Activated T-helper 1 cell treated with Interleukin-2 at 50 U/mL for 16 hours (primary cell): ENCODE measurements at places on chromosomes 1 and 21.
A peak's percentile ranks its signal among the peaks of the same experiment; 100 is the strongest.

DNA sequence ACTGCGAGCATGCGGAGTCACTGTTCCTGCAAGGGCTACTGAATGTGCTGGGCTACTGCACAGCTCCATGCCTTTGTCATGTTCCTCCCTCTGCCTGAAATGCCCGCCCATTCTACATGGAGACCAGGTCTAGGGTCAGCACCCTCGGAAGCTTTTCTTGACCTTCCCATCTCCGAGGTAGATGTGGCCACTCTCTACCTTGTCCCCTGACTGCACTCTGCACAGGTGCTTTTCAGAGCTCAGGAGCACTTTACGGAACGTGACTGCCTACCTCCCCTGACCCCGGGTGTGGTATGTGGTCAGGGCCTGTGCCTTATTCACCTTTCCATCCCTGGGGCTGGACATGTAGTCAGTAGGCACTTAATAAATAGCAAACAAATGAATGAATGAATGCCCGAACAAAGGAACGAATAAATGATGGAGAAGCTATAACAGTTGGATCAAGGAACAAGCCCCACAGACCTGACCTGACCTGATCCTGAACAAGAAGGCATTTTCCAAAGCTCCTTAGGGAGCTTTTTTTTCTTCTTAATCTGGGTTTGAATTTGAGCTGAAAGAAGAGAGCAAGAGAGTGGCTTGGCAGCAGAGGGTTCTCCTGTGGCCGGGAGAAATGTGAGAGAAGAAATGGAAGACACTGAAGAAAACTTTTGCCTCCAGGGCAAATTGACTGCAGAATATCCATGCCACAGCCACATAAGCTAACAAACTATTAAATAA lies 7.9 kb downstream of the RD3 start:
- no peak for DNase-seq

- no peak for DNase-seq
These were observed 997 bp upstream of the PTPN7 start for GRCh38 chr1:202161151-202162046.

GRCh38 chr1:110594456-110595352 lies 11.5 kb downstream of the KCNA2 start:
- DNase-seq = no peak

GRCh38 chr1:247054992-247055415 lies 23.6 kb downstream of the ZNF670 start:
- no peak for DNase-seq

DNA sequence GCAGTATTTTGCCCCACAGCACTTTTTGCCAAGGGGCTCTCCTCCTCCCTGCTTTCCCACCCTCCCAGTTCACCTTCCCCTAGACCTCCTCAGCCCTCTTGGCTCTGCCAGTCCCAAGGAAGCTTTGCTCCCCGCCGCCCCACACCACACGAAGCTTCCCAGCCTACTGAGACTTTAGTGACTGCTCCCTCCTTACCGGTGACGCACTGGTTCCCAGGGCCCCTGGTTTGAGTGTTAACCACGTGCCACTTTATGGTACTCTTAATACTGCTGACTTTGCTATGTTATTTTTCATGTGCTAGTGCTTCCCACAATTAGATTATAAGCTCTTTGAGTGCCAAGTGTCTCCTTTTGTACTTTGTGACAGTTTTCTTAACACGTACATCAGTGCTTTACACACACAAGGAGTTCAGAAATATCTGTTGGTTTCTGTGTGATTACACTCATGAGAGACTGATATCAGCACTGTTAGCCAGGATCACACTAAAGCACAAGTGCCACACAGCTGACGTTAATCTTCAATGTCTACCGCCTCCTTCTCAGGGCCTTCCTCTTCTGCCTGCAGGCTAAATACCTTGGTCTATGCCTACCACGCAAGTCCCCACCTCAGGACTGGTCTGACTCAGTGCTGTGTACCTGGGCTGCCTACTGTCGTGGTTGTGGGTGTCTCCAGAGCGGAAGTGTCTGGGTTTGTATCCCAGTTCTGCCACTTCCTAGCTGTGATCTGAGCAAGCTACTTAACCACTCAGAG lies 61.0 kb downstream of the DNTTIP2 start:
- DNase-seq = peak; percentile 16

GRCh38 chr1:85605484-85606413 lies 25.2 kb downstream of the CCN1 start:
- no peak for DNase-seq

GRCh38 chr1:16137890-16138467 lies 17.9 kb downstream of the EPHA2 start:
- DNase-seq = no peak

GRCh38 chr1:220137019-220137786 lies 43.3 kb downstream of the IARS2 start:
- no peak for DNase-seq

DNA sequence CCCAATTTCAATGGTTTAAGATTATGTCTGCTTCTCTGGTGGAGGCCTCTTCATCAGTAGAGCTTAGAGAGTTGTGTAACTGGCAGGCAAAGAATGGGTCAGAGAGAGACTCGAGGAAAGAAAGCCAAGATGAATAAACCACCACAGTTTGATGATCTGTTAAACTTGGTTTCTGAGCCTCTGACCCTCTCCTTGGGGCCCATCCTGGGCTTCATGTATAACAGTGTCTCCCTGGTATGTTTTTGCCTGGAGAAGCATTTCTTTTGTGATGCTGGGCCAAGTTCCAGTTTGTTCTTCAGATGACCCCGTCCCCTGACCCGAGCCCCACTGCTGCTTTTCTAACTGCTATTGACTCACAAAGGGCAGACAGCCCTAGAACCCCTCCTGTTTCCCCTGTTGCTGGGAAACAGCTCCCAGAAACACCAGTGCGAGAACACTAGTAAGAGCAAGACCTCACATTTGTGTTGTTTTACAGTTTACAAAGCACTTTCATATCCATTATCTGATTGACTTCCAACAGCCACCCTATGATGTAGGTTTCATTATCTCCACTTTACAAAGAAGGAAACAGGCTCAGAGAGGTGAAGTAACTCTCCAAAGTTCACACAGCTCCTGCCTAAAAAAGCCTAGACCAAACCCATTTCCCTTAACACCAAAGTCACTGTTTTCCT lies 9.0 kb downstream of the CD2 start:
- no peak for DNase-seq

DNA sequence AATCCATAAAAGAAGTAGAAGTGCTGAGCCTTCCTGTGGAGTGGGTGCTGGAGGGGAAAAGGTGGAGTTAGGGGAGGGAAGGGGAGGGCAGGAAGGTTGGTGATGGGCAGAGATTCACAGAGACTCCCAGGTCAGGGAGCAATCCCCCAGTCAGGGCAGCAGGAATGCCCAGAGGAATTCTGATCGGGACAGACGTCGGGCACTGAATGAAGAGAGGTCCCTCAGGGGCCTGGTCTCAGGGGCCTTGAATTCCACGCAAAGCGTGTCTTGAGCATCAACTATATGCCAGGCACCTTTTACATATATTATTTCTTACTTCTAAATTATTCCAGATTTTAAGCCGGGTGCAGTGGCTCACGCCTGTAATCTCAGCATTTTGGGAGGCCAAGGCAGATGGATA lies 7.2 kb upstream of the PADI1 start:
- DNase-seq = no peak

- no peak for DNase-seq
These were observed 75.5 kb downstream of the FOXD2 start for GRCh38 chr1:47513393-47513792.

- DNase-seq = no peak
These were observed 53.0 kb downstream of the GPR161 start for GRCh38 chr1:168083456-168084325.

- no peak for DNase-seq
These were observed 39.7 kb downstream of the LACTBL1 start for GRCh38 chr1:22932803-22933470.

- no peak for DNase-seq
These were observed 330.3 kb downstream of the ZNF326 start for GRCh38 chr1:90325168-90325567.

- DNase-seq = no peak
These were observed 6.8 kb upstream of the PARK7 start for GRCh38 chr1:7954683-7955082.

- DNase-seq = no peak
These were observed 89.5 kb downstream of the NEK7 start for GRCh38 chr1:198246337-198246736.

GRCh38 chr1:1132042-1132950 lies 16.4 kb upstream of the C1orf159 start:
- no peak for DNase-seq

DNA sequence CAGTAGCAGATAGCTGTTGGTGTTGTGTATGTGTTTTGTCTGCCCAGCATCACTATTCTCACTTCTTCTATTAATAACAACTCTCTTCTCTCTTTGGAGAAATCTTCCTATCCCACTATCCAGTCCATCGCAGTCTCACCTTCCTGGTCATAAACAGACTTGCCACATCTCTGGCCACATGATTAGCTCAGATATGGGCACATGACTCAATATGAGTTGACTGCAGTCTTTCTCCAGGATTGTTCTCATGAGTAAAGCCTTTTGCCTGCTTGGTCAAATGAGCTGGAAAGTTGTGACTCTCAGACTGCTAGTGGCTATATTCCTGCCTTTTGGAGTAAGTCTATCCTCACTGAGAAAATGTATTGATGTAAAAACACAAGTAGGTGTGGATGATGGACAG lies 32.9 kb upstream of the TADA1 start:
- no peak for DNase-seq

GRCh38 chr1:216205176-216205575 lies 218.1 kb downstream of the USH2A start:
- DNase-seq = no peak

GRCh38 chr1:18486195-18486594 lies 5.5 kb downstream of the KLHDC7A start:
- no peak for DNase-seq

DNA sequence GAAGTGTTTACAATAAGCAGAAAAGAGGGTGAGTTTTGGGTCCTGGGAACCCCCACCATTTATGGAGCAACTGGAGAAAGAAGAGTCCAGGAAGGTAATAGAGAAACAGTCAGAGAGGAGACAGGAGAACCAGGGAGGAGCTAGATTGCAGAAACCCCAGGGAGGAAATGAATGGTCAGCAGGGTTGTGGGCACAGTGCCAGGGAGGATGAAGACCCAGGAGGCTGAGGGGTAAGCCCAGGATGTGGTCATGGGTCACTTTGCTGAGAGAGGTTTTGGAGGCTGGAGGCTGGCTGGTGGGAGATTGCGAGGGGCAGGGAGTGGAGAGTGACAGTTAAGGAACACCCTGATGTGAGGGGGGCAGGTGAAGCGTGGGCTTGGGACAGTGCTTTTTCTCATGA lies 169.9 kb upstream of the CSF3R start:
- no peak for DNase-seq

- DNase-seq = no peak
These were observed 68.6 kb downstream of the RPAP2 start for GRCh38 chr1:92367496-92367895.

DNA sequence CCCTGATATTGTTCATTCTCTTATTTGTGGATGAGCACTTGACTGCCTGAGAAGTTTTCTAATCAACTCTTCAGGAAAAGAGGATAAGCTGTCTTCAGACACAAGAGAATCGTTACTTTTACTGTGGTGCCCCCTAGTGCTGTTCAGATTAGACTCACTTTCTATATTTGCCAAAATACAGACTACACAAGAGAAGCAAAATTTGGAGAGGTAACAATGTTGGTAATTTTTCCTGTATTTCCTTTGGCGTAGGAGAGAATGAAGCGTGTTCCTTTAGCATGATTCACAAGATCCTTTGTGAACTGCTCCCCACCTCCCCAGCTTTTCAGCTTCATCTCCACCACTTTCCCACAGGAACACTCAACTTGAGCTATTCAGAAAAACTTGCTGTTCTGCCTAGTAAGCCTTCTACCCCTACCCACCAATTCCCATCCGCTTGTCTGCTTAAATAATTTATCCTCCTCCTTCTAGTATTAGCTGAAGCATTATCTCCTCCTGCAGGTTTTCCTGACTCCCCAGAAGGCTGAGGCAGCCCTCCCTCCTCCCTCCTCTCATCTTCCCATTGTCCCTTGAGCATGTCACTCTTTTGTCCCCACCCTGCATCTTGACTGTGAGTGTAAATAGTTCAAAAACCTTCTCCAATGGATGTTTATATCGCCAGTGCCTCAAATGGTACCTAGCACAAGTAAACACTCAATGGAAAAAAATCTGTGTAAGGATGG lies 4.5 kb downstream of the TNFSF4 start:
- DNase-seq = no peak

DNA sequence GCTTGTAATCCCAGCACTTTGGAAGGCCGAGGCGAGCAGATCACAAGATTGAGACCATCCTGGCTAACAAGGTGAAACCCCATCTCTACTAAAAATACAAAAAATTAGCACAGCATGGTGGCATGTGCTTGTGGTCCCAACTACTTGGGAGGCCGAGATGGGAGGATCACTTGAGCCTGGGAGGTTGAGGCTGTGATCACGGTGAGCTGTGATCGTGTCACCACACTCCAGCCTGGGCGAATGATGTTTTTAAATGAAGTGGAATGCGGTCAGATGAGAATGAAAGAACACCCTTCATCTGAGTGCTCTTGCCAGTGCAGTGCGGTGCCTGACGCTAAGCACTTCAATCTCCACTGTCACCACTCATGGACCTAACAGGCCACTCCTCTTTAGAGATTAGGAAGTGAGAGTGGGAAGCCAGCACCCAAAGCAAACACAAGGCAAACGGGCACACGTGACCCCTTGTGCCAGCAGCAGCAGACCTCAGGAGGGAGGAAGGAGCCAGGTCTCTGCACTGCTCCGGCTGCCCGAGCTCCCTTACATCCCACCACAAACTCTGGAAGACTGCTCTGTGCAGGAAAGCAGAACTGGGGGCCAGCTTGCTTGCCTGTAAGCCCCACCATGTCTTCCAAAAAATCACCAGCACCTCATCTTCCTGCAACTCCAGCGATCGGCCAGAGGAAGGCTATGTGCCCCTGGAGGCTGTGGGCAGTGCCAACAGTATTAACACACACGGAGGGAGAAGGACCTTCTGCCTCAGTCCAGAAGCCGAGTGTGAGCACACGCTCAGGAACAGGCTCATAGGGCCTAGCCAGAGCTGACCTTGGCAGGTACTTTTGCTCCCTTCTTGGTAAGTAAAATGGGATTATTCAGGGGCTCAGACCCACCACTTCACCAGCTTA lies 9.7 kb downstream of the CTNNBIP1 start:
- no peak for DNase-seq

- no peak for DNase-seq
These were observed 352.1 kb downstream of the TBX15 start for GRCh38 chr1:118636004-118636403.

- no peak for DNase-seq
These were observed 156.8 kb downstream of the LEPR start for GRCh38 chr1:65577278-65577677.

DNA sequence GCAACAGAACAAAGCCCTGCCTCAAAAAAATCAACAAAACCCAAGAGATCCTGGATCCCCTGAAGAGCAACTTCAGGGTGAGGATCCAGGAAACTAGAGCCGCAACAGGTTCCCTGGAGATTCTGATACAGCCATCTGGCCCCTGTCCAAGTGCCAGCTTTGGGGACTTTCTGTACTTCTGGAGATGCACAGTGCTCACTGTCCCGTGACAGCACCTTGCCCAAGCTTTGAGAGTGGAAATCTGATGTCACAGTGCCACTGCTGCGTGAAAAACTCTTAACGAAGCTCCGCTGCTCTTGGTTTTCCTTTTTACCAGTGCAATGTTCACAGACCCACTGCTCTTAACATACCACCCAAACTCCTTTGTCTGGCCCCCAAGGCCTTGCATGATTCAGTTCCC lies 26.3 kb downstream of the STK40 start:
- no peak for DNase-seq

- no peak for DNase-seq
These were observed 392.2 kb downstream of the VAV3 start for GRCh38 chr1:107572674-107573211.
